ENCODE measurements at places on chromosomes 16 and 17. TPM values are rescaled to one million over a fixed set of nuclear protein-coding genes. Genes with fewer than 3 reads are reported as not detected.

DNA sequence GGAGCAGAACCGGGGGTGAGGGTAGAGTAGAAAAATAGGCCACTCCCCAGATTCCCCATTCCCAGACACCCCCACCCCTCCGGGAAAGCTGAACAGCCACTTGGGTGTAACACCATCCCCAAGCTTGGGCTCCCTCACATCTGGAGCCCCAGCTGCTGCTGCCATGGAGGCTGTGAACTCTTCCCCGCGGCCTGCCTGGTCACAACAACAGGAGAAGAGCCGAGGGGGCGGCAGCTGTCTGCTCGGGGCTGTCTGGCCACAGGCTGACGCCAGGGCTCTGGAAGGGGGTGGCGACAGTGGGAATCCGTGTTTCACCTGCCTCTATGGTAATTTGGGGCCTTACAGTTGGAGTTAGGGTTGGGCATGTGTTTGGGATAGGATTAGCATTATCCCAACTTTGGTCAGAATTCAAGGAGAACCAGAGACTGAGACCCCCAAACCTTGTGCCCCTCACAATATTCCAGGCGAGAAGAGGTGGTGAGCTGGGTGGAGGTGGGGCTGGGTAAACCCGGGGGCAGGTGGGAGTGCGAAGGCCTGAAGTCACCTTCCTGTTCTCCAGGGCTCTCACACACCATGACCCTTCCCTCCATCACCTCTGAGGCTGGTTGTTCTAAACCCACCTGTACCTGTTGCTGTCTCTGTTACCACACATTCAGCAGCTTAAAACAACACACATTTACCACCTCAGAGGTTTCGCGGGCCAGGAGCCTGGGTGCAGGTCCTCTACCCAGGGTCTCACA lies 29.7 kb upstream of the NXPH3 start:
- no peak overlapping the region for H3K4me3 ChIP-seq
- no peaks in the 10 kb centered on the region for H3K27me3 ChIP-seq
- H3K4me1 ChIP-seq: no peaks in the 10 kb centered on the region
- no peaks in the 10 kb centered on the region for H3K36me3 ChIP-seq
- no peak for DNase-seq
- H3K27ac ChIP-seq: no peak overlapping the region

- H3K27ac ChIP-seq: no peak overlapping the region
- H3K27me3 ChIP-seq: no peaks in the 10 kb centered on the region
- H3K36me3 ChIP-seq: no peaks in the 10 kb centered on the region
- no peak for DNase-seq
Observed at GRCh38 chr17:79825580-79825921, 13.7 kb downstream of the CBX4 start.

DNA sequence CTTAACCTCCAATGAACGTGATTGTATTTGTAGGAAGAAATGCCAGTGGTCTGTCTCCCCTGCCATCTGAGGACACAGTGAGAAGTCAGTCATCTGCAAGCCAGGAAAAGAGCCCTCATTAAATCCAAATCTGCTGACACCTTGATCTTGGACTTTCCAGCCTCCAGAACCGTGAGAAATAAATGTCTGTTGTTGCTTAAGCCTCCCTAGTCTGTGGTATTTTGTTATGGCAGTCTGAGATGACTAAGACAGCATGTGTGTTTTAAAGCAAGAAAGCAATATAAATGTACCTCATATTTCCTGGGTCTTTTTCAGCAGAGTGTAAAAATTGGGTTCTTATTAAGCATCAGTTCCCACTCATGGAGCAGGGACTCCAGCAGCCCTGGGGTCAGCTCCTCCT lies 177.9 kb upstream of the NLRP1 start:
- no peaks in the 10 kb centered on the region for H3K4me1 ChIP-seq
- no peak for DNase-seq
- no peak overlapping the region for H3K27ac ChIP-seq
- H3K36me3 ChIP-seq: no peaks in the 10 kb centered on the region

TBX2 gene
- polyA plus RNA-seq: not detected

OR1A2 gene
- polyA plus RNA-seq: not detected
